ENCODE measurements at places on chromosomes 7 and 10.
A peak's percentile ranks its signal among the peaks of the same experiment; 100 is the strongest.

GRCh38 chr7:54349229-54349628 lies 192.9 kb upstream of the VSTM2A start:
- DNase-seq, result no peak

DNA sequence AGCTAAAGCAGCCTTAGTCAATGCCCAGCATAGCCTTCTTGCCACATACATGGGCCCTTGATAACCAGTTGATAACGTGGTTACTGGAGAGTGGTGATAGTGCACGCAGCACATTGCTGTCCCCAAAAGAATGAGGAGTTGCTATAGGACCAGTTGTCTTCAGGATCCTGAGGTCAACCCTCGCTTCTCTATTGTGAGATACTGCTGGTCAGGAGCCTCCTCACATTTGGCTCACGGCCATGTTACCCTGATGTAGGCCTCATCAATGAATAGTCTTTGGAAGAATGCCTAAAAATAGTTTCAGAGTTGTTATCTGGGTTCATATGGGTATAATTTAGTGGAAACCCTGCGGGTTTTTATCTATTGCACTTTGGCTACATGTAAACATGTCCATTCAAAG lies 230.7 kb downstream of the VTI1A start:
- DNase-seq, result no peak

DNA sequence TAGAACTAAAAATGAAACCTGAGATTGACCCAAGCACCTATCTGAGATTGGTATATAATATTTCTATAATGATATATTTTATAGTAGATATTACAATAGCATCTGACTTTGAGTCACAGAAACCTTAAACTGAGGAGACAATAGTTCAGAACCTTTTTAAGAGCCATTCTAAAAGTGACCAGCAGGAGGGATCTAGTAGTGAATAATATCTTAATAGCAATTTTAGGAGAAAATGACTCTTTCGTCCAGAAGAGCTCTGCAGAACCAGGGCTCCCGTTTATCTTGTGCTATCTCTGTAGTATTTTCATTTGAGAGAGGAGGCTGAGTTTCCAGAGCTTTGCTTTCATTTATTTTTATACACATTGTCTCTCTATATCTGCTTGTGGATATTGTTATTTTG lies 68.1 kb downstream of the PODXL start:
- DNase-seq, result no peak

- DNase-seq, result no peak
These were observed 22.5 kb downstream of the SEMA3D start for GRCh38 chr7:85164376-85164775.

- DNase-seq, result no peak
These were observed 282.6 kb upstream of the LRRN3 start for GRCh38 chr7:110808361-110808760.

- DNase-seq, result no peak
These were observed 245.1 kb upstream of the AOAH start for GRCh38 chr7:36969376-36969775.

DNA sequence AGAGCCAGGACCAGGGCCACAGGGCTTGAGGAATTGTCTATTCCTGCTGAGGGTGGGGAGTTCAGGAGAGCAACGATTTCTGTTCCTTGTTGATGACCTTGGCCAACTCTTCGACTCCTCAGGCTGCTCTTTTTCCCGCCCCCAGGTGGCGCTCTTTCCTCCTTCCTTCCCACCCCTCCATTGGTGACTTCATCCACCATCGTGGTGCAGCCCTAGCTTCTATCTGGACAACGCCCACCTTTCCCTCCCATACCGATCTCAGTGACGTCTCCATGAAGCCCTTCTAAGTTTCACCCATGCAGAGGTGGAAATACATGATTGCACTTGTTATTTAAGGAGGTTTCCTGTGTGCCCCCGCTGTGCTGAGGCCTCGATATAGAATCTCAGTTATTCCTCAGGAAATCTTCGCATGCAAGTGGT lies 22.1 kb upstream of the CARD11 start:
- DNase-seq, result peak; percentile 74

GRCh38 chr10:128095027-128095752 lies 31.0 kb downstream of the MKI67 start:
- peak; percentile 35 for DNase-seq

DNA sequence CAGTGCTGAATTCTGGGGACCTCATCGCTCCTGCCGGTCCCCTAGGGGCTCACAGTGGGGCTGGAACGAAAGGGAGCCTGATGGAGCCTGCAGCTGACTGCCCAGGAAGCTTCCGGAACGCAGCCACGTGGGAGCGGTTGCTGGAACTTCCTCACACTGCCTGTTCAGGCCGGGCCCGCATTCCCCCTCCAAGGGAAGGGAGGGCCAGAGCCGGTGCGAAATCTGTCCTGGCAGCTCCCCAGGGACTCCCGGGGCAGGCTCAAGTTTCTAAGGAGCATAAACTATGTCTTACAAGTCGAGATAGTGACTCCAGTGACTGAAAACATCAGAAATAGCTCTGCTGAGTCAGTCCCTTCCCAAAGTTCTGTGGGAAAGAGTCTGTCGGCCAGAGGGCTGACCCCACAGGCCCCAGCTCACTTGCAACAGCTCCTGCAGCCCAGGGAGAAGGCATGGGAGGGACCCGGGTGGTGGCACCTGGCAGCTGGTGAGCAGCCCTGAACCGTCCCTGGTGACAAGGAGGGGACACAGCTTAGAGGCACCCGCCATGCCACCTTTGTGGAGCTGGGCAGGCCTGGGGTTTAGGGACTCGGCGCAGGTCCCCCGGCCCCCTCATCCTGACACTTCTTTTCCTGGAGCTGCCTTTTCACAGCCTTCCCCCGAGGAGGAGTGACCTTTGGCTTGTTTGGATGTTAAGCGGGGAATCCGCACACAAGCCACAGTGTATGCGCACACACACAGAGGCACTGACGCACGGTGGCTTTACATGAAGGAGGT lies 47.6 kb downstream of the PDGFA start:
- no peak for DNase-seq

GRCh38 chr10:129761197-129761972 lies 202.7 kb downstream of the EBF3 start:
- DNase-seq, result no peak
